Mucosa of descending colon (tissue), 3 donors: ENCODE measurements at places on chromosomes 5 and 9. TPM values are rescaled to one million over a fixed set of nuclear protein-coding genes. Genes with fewer than 3 reads are reported as not detected.

Gene UBE2QL1
- total RNA-seq: 0.26 TPM

Gene DIPK1B
- total RNA-seq: 10.0 TPM

Gene UAP1L1
- total RNA-seq: 12.8 TPM

Gene ANKRD20A1
- 8.7 TPM for total RNA-seq

Gene CATSPER3
- 1.3 TPM for total RNA-seq

Gene SLC6A7
- total RNA-seq: 26.4 TPM

Gene RGS3
- total RNA-seq: 70.7 TPM

DNA sequence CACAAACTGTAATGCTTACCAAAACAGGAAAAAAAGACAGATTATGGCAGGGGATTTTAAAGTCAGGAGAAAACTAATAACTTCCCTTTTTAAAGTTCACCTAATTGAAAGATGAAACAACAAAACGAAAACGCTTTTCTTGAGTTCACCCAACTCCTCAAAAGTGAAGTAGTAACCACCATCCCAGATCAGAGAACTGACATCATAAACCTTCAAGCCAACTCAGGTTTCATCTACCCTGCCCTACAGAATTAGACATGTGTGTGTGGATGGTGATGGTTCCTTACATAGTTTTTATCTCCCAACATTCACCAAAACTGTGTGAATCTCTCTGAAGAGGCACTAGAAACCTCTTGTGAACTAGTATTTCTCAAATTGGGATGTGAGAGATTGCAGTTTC, 195.2 kb upstream of the PTGER4 start:
- DNase-seq: no peak

GRCh38 chr5:179316111-179316551, 29.1 kb downstream of the ADAMTS2 start:
- DNase-seq: no peak

GRCh38 chr9:4933861-4934260, 51.2 kb upstream of the JAK2 start:
- DNase-seq: no peak

- DNase-seq: no peak
Measured at GRCh38 chr5:94890907-94891306, 272.4 kb downstream of the SLF1 start.

DNA sequence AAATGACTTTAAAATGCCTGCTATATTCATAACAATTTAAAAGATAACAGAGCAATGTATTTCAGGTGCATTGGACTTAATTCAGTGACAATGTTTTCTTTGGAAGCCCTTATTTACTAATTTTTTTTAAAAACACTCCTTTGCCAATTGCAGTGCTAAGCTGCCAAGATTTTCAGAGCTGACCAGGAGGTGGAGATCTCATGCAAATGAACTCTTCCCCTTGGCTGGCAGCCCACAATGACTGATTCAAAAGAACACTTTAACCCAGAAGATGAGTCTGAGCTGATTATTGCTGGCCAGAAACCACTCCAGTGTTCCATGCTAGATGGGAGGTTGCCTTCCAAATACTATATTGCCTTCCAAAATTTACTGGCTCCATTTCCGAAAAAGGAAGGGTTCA, 128.3 kb upstream of the CCNH start:
- peak; percentile 65 for DNase-seq

- no peak for DNase-seq
Measured at GRCh38 chr5:108769352-108769751, 21.7 kb downstream of the FER start.

GRCh38 chr5:141359790-141360426, at the start of gene PCDHGB2:
Gene PCDHGB2, plus strand, starts transcription at chr5:141359994. Its CDS starts 142 bp downstream, at chr5:141360136.
- DNase-seq: no peak

DNA sequence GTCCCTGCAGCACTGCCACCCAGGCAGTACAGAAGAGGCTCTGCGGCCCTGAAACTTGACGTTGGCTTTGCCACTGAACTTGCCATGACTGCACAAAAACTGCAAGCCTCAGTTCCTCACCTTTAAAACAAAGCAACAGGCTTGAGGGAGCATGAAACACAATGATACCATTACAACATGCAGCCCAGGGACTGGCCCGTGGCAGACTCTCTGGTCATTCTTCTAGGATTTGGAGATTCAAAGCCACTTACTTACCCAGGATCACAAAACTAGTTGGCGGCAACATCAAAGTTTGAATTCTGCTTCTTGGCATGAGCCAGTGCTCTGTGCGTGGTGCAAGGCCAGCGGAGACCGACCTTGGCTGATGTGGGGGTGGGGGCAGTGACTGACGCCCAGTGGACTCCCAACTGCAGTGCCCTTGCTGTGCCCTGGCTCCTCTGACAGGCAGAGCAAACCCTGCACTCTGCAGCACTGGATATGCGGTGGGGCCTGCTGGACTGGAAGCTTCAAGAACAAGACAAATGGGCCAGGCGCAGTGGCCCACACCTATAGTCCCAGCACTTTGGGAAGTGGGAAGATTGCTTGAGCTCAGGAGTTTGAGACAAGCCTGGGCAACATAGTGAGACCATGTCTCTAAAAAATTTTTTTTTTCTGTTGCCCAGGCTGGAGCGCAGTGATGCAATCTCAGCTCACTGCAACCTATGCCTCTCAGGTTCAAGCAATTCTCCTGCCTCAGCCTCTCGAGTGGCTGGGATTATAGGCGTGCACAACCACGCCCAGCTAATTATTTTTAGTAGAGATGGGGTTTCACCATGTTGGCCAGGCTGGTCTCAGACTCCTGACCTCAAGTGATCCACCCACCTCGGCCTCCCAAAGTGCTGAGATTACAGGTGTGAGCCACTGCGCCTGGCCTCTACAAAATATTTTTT, 18.9 kb downstream of the SQSTM1 start:
- DNase-seq: no peak

DNA sequence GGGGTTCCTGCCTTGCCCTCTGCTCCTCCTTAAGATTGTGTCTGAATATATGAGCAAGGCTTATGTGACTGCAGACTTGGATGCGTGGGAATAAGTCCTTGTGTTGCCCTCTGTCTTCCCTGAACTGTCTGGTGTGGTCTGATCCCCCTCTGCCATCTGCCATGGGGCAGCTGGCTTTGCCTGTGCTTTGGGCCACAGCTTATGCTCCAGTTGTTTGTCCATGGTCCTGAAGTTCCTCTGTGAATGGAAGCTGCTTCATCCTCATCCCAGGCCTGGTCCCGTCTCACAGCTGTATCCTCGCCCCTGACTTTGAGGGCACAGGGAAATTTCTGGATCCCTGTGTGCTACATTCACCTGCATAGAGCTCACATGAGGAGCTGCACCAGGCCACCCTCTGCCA, 14.7 kb downstream of the IL31RA start:
- no peak for DNase-seq

DNA sequence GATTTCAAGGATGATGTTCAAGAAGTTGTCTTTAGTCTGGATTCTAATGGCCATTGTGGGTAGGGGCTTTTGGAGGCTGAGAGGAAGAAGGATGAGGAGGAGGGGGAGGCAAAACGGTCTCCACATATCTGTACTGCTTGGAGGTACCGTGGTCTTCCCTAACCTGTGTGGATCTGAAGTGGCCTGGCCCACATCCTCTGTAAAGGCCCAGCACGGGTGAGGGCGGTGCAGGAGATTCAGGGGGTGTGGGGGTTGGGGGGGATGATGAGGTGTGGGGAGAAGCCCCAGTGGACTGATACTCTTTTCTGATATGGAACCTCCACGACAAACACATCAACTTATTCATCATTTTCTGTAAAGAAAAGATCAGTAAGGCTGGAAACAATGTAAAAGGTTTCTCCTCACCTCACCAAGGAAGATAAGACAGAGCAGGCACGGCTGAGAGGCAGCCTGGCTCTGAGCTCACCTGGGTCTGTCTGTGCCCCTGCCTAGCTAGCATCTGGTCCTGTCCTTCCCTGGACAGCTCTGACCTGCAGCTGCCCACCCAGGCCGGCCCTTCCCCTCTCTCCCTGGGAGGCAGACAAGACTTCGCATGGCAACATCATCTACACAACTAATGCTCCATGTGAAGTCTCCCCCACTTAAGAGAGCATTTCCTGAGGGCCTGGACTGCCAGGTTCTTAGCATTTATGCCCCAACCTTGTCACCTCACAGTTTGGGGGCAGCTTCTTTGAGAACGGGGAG, 5.6 kb upstream of the IL3 start:
- DNase-seq: no peak

DNA sequence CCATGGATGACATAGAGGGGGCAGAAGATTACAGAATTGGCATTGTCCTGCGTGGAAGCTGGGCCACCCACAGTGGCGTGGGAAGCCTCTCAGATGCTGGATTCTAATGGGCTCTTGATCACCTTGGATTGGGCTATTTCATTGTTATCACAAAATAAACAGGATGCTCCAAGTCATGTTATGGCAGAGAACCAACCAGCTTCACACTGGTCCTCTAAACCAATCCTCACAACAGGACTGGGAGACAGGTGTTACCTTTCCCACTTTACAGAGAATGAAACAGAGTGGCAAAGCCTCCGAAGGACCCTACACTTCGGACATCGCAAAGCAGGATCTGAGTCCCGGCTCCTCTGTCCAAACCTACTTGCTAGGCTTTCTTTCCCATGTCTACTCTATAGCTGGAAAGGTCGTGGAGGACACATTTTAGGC, 455 bp upstream of the SMIM3 start:
- DNase-seq: no peak

GRCh38 chr9:18343784-18344183, 130.2 kb upstream of the ADAMTSL1 start:
- DNase-seq: no peak

- no peak for DNase-seq
Measured at GRCh38 chr9:76729980-76730737, 34.1 kb upstream of the PCA3 start.

- no peak for DNase-seq
Measured at GRCh38 chr9:4114569-4115505, 185.0 kb downstream of the GLIS3 start.

DNA sequence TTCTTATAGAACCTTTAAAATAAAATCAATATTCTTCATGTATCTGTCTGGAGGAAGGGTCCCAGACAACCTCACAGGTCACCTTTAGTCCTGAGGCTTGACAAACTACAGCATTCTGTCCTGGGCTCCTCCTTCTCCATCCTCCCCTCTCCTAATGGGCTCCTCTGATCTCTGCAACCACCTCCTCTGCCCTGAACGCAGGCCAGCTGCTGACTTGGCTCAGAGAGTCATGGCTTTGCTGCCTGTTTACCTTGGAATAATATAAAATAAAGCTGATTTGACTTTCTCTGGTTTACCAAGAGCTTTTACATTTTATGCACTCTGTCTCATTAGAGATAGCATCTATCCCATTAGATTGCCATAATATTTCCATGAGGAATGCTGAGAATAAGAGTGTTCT, 159.4 kb downstream of the SEMA6A start:
- DNase-seq: no peak
